CD4-positive, alpha-beta T cell (primary cell): ENCODE measurements at places on chromosomes 7 and 10.

- DNase-seq: no peak
Measured at GRCh38 chr7:52708846-52709245, 326.6 kb upstream of the POM121L12 start.

DNA sequence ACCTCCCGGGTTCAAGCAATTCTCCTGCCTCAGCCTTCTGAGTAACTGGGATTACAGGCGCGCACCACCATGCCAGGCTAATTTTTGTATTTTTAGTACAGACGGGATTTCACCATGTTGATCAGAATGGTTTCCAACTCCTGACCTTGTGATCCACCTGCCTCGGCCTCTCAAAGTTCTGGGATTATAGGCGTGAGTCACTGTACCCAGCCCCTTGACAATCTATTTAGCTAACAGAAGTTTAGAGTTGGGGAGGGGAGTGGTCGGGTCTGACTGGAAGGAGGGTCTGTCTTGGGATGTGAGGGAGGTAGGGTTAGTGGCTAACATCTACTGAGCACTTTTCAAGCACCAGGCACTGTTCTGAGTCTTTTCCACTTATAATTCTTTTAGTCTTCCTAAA is 27.0 kb upstream of the ZCCHC24 start:
- DNase-seq: no peak

GRCh38 chr7:37249240-37249639 is 199.4 kb downstream of the ELMO1 start:
- no peak for DNase-seq

DNA sequence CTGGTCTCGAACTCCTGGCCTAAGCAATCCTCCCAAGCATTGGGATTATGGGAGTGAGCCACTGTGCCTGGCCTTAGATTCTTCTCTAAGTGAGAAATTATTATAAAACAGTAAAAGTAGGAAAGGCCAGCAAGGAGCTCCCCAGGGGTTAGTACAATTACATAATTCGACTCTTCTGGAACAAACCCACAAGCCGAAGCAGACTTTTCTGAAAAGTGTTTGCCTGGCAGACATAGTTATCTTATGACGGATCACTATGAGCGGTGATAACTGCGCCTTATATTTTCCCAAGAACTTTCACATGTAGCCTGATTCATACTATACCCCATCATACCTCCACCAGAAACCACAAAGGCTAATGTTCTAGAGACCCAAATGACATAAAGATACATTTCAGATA is 30.2 kb upstream of the SH3PXD2A start:
- DNase-seq: no peak

- no peak for DNase-seq
Measured at GRCh38 chr10:11697718-11698527, 44.3 kb upstream of the ECHDC3 start.

- DNase-seq: no peak
Measured at GRCh38 chr7:71996141-71996540, 416.0 kb downstream of the CALN1 start.
